Globus pallidus (tissue), 1 donor: ENCODE measurements at places on chromosomes 2 and 18.

- no peak for DNase-seq
Observed at GRCh38 chr2:138247302-138247701, 254.3 kb upstream of the SPOPL start.

DNA sequence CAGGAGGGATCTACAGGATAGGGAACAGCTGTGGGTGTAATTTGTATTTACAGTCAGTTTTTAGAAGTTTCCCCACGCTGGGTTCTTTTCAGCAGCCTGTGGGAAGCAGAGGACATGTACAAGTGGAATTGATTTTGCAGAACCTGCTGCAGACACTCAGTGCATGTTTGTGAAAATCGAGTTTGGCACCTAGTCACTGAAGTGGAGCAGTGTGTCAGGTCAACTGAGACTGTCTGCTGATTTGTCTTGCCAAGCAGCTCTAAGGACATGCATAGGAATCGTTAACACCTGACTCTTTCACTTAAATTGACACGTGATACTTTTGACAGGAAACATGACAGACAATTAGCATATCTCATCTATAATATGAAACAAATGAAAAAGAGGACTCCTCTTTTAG lies 416.6 kb downstream of the TMX3 start:
- no peak for DNase-seq

- DNase-seq, result no peak
Observed at GRCh38 chr2:14524803-14525080, 107.8 kb upstream of the LRATD1 start.

GRCh38 chr2:99648906-99649789 lies 159.3 kb upstream of the REV1 start:
- no peak for DNase-seq

- DNase-seq, result no peak
Observed at GRCh38 chr2:120985997-120986651, 250.5 kb downstream of the GLI2 start.

DNA sequence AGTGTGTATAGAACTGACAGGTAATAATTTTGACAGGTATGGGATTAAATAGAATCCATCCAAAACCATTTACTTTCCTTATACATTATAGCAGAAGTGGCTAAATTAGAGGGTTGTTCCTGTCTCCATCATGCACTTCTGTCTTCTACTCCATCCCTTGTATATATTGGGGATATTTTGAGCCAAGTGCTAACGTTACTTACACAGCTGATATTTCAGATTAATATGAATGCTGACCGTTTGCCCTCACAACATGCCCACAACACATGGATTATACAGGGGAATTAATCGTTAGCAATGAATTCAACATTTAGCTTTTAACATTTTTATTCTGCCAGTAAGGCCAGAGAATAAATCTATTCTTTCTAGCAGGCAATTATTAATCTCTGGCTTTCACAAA lies 1125.0 kb upstream of the FAM98A start:
- DNase-seq, result no peak

GRCh38 chr2:61045999-61046398 lies 19.7 kb upstream of the SANBR start:
- DNase-seq, result no peak

DNA sequence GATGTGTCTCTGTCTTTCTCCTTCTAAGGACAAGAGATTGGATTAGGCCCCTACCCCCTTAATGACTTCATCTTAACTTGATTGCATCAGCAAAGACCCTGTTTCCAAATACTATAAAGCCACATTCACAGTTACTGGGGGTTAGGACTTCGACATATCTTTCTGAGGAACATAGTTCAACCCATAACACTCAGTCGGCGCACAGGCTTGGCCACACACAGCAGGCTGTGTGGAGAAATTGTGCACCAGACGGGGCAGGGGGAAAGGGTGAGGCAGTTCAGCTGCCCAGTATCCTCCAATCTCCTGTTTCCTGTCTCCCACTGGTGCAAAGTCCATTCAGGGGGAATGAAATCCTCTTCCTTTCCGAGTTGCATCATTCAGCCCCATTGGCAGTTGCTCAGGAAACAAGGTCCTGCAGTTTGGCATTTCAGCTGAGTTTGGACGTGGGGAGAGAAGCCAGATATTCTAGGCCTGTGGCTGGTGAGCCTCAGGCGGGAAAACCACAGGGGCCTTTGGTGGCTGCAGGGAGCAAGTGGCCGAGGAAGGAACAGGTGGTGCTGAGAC lies 9.4 kb upstream of the RAPGEF4 start:
- no peak for DNase-seq

GRCh38 chr2:120013597-120014223 lies 833 bp downstream of the EPB41L5 start:
- DNase-seq, result peak; percentile 18

DNA sequence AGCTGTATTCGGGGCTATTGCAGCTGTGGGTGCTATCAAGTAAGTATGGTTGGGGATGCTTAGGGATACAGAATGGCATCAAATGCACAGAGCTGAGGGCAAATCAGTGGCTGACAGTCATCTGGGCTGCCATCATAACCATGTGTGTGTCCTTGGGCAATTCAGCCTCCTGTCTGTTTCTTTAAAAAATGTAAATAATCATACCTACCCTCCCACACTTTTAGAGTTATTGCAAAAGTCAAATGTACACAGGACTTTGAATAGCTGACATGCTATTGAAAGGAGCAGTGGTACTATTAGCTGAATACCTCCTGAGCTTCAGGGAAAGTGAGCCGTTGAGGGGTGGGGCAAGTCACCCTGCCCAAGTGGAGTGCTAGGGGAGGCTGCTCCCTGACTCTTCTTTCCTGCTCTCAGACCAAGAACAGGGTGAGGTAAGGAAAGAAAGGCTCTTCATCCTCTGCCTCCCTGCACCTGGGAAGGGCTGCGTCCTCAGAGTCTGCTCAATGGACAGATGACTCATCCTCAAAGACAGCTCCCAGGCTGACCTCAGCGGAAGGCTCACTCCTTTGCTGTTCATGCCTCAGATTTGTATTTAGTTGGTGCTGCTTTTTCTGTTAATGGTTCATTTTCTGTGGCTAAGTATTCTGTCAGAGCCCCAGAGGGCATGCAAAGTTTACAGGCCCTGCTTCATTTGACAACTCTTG lies 54.9 kb upstream of the BZW1 start:
- DNase-seq, result no peak

GRCh38 chr2:20664431-20665242 lies 2.3 kb upstream of the GDF7 start:
- no peak for DNase-seq

DNA sequence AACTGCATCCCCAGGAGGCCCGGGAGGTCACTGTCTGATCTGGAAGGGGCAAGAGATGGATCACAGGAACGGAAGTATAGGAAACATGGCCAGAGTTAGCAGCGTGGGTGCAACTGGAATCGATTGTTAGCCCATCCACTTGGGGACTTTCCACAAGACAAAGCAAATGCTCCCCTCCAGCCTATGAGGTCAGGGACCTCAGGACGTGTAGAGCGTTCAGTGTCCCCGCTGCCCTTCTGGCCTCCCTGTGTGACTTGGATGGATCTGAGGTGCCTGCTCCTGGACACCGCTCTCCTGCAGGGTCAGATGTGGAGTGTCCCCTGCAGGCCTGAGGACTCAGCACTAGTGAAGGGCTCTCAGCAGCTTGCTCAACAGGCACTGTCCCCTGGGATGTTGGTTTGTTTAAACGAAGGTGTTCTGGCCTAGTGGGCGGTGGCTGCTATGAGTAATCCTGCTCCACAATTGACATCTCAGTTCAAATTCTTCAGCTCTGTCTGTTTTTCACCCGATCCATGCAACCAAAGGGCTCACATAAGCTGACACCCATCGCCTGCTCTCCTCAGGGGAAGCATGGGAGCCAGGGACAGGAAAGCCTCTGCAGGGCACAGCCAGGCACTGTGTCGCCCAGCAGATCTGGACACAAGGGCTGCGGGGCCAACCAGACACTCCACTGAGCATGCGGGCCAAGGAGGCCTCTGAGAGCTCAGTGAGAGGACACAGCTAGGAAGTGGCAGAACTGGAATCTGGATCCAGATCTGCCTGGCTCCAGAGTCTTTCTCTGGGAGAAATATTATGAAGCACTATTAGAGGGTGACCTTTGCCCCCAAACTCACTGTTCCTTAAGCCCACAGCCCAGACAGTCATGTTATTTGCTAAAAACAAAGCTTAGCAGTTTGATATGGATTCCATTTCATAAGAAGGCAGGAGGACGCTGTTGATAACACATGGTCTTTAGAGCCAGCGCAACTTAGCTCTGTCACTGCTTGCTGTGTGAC lies 78.5 kb downstream of the RHOB start:
- DNase-seq, result peak; percentile 35

DNA sequence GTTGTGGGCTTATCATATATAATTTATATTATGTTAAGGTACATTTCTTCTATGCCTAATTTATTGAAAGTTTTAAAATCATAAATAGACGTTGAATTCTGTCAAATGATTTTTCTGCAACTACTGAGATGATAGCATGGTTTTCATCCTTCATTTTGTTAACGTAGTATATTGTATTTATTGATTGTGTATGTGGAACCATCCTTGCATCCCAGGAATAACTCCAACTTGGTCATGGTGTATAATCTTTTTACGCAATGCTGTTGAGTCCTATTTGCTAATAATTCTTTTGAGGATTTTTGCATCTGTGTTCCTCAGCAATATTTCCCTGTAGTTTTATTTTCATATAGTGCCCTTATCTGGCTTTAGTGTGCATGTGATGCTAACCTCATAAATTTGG lies 152.7 kb downstream of the ADCYAP1 start:
- DNase-seq, result no peak

DNA sequence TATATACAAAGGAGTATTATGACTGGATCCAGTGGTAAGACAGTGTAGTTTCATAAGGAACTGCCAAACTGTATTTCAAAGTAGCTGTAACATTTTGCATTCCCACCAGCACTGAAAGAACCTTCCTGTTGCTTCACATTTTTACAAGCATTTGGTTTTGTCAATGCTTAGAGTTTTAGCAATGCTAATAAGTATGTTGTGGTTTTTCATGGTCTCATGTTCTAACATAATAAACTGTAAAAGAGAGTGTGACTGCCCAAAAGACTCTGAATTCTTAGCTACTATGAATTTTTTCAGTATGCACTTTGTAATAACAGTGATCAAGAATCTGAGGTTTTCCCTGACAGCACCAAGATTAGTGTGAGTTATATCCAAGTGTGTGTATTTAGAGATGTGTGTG lies 604.2 kb downstream of the XIRP2 start:
- no peak for DNase-seq

GRCh38 chr2:222797871-222798270 lies 63.0 kb upstream of the ACSL3 start:
- no peak for DNase-seq

DNA sequence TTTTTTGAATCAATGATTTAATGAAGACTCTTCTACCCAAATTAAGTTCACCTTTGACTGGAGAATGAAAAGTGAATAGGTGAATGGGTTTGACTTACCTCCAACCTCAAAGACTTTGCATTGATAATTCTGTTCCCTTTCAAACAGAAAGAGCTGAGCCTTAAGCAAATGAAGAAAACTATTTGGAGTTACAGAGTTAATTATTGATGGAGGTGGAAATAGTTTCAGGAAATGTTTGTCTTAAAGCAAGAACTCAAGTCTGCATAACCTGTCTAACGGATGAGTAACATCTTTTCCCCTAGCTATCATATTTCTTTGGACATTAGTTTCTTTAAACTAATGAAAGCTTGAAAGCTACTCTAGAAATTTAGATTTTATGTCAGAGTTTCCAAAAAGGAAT lies 166.5 kb downstream of the CERS6 start:
- no peak for DNase-seq

- DNase-seq, result no peak
Observed at GRCh38 chr18:34933909-34934661, 107.1 kb upstream of the MAPRE2 start.

- DNase-seq, result no peak
Observed at GRCh38 chr18:37199741-37200140, 365.9 kb downstream of the CELF4 start.

- no peak for DNase-seq
Observed at GRCh38 chr2:191657977-191658376, 20.0 kb upstream of the NABP1 start.

GRCh38 chr2:23106242-23106785 lies 278.7 kb upstream of the KLHL29 start:
- DNase-seq, result no peak

GRCh38 chr2:17757321-17757720 lies 3.4 kb downstream of the GEN1 start:
- no peak for DNase-seq

DNA sequence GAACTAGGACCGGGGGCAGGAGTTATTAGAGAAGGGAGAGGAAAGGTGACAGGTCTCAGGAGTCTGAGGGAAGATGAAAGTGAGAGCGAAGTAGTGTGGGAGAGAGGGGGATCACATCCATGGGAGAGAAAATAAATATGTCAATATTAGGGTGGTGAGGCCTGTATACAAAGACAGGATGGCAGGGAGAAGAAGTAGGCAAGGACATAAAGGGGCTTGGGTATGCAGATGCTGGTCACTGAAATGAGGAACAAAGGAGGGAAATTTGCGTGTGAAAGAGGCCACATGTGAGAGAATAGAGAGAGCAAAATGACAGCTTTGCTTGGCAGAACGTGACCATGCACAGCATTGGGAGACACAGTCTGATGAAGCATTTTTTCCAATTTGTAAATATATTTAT lies 13.6 kb downstream of the METAP1D start:
- no peak for DNase-seq

GRCh38 chr2:196551014-196551413 lies 88.5 kb upstream of the CCDC150 start:
- DNase-seq, result no peak

GRCh38 chr2:22885245-22885644 lies 499.7 kb upstream of the KLHL29 start:
- DNase-seq, result no peak

DNA sequence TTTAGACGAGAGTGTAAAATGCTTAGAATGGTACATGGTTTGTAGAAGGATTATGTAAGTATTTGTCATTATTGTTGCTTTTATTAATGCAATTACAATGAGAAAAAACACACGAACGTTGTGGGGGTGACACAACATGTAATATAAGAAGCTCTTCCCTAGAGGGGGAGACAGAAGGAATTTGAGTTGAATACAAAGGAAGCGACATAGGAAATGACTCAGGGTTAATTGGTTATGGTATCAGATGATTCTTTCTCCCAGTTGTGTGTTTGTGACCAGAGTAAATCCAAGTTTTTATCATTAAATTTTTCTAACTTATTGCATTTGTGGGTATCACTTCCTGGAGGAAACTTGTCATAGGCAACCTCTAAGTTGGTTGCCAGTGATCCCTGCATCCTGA lies 625.6 kb upstream of the CDH2 start:
- DNase-seq, result no peak

DNA sequence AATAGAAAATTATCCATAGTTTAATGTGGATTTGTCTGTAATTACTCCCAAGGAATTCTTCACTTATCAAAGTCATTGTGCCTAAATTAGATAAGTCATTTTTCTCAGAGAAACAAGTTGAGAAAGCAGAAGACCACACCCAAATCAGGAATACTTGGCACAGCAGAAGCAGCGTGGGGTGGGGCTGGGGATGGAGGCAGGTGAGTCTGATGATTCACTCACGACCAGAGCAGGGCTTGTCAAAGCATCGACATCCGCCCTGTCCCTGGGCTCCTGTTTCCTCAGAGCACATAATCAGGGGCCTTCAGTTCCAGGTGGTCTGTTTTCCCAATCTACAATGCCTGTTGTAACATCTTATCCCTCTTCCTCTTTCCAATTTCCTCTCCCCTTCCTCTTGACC lies 31.5 kb upstream of the COLEC12 start:
- no peak for DNase-seq

- DNase-seq, result no peak
Observed at GRCh38 chr2:7063789-7064188, 146.6 kb downstream of the RNF144A start.

- no peak for DNase-seq
Observed at GRCh38 chr2:84958135-84959059, 12.6 kb upstream of the KCMF1 start.

GRCh38 chr2:125679903-125680302 lies 976.1 kb upstream of the GYPC start:
- no peak for DNase-seq
